COR-L47 (cell line): ENCODE measurements at places on chromosomes 11 and 22.

- no peak for DNase-seq
These were observed 14.9 kb downstream of the SMCO4 start for GRCh38 chr11:93528252-93528651.

DNA sequence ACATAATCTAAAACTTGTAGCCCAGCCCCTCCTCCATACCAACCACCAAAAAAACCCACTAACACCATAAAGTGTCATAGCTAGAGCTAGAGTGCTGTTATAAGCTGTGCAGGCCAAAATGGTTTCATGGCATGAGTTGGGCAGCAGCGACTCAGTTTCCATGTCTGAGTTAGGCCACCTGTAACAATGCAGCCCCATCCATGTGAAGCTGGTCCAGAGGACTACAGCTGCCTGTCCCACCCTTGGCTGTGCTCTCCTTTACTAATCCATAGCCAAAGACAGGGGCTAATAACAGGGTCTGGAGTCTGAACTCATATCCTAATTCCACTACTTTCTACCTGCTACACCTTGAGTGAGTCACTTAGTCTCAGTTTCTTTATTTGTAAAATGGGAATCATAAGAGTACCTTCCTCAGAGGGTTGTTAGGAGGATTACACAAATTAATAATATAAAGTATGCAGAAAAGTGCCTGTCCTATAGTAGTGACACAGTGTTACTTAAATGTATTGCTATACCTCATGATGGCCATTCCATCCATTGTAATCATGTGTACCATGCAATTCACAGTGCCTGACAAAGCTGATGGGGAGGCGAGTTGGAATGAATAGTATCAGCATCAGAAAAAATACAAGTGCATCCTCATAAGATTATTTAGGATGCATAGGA lies 20.6 kb downstream of the KCNQ1OT1 start:
- DNase-seq = no peak

- no peak for DNase-seq
These were observed 479.9 kb downstream of the INSC start for GRCh38 chr11:15594607-15595006.

- DNase-seq = no peak
These were observed 22.6 kb downstream of the IZUMO1R start for GRCh38 chr11:94326947-94327346.

DNA sequence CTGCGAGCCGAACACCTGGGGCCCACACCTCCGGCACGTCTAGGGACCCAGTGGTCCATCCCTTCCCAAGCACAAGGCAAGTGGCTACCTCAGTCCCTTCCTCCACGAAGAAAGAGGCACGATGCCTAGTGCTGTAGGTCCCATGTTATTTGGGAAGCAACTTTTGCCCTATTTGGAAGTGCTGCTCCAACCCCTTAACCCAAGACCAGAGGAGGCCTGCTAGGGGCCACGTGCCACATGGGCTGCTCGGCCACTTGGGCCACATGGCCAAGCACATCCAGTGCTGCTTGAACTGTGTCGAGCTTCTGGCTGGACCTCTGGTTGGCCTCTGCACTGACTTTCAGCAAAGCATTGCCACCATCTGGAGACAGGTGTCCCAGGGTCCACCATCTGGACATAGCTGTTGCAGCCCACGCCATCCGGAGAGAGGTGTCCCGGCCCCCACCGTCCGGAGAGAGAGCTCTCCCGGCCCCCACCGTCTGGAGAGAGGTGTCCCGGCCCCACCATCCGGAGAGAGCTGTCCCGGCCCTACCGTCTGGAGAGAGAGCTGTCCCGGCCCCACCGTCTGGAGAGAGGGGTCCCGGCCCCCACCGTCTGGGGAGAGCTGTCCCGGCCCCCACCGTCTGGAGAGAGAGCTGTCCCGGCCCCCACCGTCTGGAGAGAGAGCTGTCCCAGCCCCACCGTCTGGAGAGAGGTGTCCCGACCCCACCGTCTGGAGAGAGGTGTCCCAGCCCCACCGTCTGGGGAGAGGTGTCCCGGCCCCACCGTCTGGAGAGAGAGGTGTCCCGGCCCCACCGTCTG lies 6.5 kb upstream of the B4GALNT4 start:
- no peak for DNase-seq
